ENCODE measurements at places on chromosomes 4 and X.

DNA sequence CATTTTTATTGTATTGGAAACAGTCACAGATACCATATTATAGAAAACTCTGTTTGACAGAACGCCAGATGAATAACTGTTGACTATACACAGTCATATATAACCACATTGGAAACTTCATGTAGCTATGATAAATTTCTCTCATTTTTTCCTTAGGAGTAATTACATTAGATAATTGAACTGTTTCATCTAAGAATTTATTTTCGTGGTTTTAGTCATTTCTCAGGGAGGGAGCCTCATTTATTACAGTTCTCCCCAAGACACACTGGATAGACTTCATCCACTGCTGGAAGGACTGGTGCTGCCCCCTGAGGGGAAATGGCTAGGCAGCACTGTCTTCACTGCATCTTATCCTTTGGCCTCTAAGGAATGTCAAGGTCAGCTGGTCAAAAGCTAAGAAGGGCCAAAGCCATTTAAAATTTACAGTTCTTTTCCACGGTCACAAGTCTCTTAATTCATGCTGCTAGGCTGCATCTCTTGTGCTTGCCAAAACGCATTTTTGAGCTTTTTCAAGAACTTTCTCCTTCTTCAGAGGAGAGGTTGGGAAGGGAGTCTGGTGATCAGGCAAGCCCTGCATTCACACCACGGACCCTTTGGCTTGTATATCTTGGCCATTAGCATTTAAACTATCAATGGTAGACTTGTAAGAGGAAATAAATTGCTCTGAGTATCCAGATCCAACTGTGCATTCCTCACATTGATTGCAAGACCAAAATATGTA lies 145.1 kb downstream of the CBR4 start:
- DNase-seq, result no peak

DNA sequence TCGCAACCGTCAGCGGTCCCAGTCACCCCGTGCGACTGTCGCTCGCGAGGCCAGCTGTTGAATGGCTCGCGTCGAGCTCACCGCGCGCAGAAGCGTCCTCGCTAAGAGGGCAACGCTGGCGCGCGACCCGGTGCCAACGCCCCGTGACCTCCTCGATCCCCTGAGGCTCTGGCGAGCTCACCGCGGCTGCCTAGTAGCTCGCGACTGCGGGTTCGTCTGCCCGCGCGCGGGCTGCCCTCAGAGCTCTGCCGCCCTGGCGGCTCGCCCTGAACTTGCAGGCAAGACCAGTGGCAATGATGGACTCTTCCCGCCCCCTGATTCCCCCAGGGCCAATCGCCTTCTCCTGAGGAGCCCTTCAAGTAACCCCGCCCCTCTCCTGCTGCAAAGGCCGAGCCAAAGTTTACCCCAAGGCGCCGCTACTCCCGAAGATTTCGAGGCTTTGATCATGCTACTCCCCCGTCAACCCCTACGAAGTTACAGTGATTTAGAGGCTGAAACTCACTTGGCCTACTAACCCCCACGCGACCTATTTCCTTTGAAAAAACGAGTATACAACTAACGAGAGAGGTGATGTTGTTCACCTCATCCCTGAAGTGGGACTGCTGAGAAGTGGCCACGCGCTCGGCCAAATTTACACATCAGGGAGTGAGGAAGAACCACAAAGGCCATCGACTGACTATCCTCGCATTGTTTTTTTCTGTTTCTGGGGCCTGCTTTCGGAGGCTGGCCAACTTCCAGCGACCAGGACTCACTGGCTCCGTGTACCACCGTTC lies 37.5 kb downstream of the PGRMC1 start:
- DNase-seq, result no peak

DNA sequence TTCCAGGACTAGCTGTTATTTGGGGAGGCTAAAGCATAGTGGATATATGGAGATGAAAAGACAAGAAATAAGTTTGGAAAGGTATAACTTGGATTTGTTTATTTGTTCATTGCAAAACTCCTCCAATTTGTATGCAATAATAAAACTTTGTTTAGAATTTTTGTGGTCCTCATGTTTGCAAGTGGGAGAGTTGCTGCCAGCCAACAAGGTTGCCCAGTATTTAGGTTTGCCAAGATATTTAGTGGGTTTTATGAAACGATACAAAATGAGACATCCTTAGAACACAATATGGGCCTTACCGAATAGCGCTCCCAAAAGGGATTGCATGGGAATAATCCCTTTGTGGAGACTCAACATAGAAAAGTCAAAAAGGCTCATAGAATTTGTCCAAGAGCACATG lies 162.1 kb downstream of the INPP4B start:
- DNase-seq, result no peak

GRCh38 chrX:350534-351323 lies 32.1 kb upstream of the GTPBP6 start:
- no peak for DNase-seq
